CD4-positive, alpha-beta T cell treated with Interleukin-6 for 4 hours (primary cell): ENCODE measurements at places on chromosomes 12 and 14.

DNA sequence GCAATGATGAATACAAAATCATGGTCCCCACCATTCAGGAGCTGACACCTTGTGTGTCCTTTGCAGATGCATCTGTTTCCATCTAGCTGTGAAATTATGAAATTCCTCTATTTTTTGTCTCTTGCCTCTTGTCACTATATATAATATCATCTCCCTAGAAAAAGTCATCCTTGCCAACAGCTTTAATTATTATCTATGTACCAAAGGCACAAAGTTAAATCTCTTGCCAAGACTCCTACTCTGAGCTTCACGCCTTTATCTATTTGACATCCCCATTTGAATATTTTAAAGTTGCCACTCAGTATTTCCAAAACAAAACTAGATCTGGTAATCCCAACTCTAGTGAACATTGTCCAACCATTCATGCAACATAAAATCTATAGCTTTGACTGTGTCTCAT lies 32.0 kb upstream of the PRB2 start:
- DNase-seq, result no peak

DNA sequence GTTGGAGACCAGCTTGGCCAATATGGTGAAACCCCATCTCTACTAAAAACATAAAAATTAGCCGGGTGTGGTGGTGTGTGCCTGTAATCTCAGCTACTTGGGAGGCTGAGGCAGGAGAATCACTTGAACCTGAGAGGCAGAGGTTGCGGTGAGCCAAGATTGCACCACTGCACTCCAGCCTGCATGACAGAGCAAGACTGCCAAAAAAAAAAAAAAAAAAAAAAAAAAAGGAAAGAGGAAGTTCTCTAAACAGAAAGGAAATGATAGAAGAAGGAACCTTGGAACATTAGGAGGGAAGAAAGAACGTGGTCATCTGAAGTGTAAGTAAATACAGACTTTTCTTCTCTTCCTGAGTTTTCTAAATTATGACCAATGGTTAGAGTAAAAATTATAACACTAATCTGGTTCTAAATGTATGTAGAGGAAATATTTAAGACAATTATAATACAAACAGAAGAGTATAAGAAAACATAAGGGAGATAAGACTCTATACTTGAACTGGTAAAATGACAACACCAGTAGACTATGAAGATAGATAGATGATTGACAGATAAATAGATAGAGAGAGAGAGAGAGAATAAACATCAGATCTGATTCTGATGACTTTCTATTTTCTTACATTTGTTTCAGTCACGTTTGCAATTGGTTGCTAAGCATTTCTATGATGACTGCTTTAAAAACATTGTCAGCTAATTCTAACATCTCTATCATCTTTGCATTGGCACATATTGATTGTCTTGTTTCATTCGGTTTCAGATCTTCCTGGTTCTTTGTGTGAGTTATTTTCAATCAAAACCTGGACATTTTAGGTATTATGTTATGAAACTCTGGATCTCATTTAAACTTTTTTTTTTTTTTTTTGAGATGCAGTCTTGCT lies 12.9 kb upstream of the CORO1C start:
- no peak for DNase-seq

- no peak for DNase-seq
Observed at GRCh38 chr12:117629454-117629853, 268.0 kb upstream of the NOS1 start.

DNA sequence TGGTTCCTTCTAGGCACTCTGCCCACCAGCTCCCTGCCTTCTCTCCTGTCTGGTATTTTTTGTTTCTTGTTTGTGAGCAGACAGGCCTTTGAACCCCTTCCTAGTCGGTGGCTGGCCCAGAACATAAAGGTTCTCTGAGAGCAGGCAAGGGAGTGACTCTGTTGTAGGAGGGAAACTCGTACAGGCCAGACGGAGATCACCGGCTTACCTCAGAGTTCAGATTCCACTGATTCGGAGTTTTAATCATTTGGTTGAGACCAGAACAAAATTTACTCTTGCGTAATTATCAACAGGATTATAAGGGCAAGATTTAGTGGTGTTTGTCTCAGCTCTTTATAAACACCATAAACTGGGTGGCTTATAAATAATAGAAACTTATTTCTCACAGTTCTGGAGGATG lies 128.3 kb downstream of the PLXNC1 start:
- DNase-seq, result no peak

DNA sequence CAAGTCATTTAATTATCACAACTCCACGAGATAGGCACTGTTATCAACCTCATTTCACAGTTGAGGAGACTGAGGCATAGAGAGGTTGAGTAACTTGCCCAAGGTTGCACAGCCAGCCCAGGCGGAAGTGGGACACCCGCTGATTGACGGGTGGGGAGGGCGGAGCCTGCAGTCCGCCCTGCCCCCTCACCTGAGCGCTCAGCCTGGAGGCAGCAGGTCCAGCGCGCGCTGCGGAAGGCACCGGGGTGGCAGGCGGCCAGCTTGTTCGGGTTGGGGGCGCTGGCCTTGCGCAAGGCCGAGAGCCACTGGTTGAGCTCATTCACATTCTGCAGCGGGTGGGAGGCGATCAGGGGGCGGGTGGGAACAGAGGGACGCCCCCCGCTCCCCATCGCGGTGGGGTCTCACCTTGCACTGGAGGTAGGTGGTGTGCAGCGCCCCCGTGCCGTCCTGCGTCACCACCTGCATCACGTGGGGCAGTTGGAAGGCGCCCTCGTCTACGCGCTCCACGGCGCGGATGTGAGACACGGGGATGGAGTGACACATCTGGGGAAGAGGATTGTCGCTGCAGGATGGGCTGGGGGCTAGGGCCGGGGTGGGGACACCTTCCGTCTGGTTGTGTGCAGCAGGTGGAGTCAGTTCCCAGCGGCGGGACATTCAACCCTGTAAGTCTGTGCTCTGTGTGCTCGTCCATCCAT lies 31.7 kb downstream of the RASAL1 start:
- peak; percentile 81 for DNase-seq

GRCh38 chr12:119012179-119012578 lies 30.8 kb downstream of the SRRM4 start:
- no peak for DNase-seq

GRCh38 chr12:58529897-58530741 lies 390.2 kb downstream of the LRIG3 start:
- DNase-seq, result no peak

GRCh38 chr12:121858662-121859572 lies at the start of gene HPD:
Gene HPD (minus strand): TSS chr12:121858859. CDS start chr12:121858823, 36 bp downstream.
- DNase-seq, result no peak

DNA sequence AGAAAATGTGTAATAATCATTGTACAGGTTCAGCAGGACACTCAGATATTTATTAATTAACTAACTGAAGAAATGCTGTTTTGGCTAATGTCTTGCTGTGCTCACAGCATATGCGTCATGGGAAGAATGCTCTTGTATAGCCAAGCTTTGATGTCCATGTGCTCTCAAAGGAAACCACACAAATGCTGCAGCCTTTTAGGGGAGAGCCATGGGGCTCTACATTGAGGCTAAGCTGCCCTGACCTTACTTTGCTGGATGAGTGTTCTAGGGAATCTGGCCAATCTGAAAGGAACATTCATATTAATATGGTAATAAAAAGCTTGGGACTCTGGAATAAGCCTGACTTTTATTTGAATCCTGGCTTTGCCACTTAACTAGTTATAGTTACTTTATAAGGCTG lies 9.5 kb upstream of the CRADD start:
- no peak for DNase-seq

DNA sequence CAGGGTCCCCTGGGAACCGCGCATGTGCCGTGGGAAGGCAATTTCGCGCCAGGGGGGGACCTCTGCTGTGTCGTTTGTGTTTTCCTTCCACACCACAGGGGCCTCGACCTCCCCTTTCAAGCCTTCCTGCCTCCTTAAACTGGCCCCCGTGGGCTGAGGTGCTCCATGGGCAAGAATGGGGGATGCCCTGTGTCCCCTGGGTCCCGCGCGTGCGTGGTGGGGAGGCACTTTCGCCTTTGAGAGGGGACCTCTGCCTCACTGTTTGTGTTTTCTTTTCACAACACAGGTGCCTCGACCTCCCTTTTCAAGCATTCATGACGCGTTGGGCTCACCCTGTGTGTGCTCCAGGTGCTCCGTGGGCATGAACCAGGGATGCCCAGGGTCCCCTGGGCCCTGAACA lies 348.8 kb downstream of the ALG10 start:
- no peak for DNase-seq

DNA sequence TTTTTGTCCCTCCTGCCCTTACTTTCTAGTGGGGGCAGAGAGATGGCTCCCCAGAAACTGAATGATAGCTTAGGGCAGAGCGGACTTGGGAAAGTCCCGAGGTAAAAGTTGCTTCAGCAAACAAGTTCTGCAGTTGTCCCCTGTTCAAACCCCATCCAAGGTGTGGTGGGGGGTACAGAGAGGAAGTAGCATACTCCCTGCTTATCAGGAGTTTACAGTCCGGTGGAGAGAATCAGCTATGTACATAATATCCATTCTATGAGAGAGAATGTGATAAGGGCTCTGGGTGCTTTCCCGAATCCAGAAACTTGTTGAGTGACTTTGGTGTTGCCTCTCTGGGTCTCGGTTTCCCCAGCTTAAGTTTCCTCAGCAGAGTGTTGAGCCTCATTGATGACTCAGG lies 40.4 kb upstream of the VRK1 start:
- no peak for DNase-seq

GRCh38 chr14:104289507-104289906 lies 151.1 kb downstream of the KIF26A start:
- DNase-seq, result no peak
